EL (cell line): ENCODE measurements at places on chromosomes 1 and 21.

DNA sequence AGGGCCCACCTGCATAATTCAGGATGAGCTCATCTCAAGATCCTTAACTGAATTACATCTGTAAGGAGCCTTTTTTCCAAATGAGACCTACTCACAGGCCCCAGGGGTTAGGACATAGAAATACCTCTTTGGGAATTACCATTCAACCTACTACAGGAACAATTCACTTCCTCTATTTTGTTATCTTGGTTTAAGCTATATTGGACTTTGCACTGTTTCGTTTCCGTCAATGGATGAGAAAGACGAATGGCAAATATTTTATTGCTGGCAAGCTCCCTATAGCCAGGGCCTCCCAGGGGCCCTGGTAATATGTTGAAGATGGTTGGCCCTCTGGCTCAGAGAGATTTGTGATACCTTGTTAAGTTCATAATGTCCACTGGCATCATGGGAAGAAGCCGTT, 384.2 kb upstream of the DUSP10 start:
- DNase-seq: no peak

DNA sequence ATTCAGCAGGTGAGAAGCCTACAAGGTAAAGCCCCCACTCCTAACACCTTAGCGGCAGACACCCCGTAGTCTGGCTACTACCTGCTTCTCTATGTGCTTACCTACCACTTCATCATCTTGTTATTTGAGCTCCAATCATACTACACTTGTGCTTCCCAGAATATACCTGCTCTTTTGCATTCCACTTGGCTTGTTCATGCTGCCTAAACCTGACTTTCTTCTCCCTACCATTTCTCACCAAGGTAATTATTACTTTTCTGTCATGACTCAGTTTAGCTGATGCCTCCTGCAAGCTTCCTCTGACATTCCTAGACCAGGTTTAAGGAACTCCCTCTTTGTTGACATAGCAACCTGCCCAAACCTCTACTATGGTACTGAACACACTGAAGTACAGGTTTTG, 495.6 kb upstream of the C1orf87 start:
- no peak for DNase-seq

- DNase-seq: no peak
Measured at GRCh38 chr1:101667761-101668160, 329.0 kb downstream of the OLFM3 start.

GRCh38 chr1:30419831-30420230, 303.6 kb downstream of the MATN1 start:
- DNase-seq: no peak

- DNase-seq: no peak
Measured at GRCh38 chr1:241916196-241916595, 41.4 kb upstream of the BECN2 start.

GRCh38 chr1:84107955-84108354, 36.1 kb upstream of the PRKACB start:
- no peak for DNase-seq

GRCh38 chr1:9293533-9294404, 1.1 kb downstream of the SPSB1 start:
- DNase-seq: peak; percentile 36

DNA sequence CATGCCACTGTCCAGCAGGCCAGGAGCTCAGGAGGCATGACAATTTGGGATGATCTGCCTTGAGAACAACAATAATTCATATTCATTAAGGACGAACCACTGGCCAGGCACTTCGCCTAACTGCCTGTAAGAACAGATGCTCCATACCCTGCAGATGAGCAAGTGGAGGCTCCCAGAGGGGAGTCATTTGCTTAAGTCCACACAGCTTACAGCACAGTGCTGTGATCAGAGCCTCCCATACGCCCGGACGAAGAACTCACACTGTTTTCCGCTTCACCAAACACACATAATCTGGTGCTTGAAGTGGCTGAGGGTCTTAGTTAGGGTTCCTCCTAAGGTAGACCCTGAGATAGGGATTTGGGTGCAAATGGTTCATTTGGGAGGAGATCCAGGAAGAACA, 93.4 kb upstream of the KLHDC7A start:
- DNase-seq: no peak

DNA sequence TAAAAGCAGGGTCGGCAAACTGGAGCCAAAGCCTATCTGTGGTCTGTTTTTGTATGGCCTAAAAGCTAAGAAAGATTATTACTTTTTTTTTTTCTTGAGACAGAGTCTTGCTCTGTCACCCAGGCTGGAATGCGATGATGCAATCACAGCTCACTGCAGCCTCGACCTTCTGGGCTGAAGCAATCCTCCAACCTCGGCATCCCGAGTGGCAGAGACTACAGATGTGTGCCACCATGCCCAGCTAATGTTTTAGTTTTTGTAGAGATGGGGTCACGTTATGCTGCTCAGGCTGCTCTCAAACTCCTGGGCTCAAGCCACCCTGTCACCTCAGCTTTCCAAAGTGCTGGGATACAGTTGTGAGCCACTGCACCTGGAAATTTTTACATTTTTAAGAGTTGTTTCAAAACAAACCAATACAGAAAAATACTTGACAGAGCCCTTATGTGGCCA, 6.5 kb upstream of the GLRX2 start:
- DNase-seq: peak; percentile 90

GRCh38 chr1:52182874-52183400, 41.0 kb downstream of the ZFYVE9 start:
- DNase-seq: no peak

DNA sequence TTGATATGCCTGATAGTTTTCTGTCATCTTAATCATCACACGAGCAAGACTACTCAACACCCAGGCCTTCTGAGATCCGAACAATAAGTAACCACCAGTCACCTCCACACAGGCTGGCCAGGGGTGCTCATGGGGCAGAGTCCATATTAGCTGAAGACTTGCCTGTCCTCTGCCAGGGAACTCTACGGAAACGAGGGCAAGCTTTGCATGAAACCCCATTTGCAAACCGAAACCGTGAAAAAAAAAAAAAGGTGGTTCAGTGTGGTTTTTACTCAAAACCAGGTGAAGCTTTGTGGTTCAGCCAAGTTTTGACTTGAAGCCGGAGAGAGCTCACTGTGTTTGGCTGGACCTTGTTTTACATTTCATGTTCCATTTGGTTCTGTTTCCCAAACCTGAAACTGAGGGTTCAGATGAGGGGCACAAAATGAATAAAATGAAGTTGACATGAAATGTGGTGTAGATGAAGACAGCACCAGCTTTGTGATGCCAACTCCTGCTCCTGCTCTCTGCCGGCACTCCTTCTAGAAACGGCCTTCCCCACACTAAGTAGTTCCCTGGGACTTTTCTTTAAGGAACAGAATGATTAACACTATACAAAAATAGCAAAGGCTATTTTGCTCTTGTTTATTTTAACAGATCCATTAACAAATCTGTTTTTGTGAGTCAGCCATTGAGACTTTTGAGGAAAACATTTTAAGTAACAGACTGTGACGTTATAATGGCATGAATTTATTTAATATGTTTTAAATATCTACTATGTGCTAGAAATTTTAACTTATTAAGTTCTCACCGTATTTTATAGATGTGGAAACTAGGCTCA, 74.7 kb downstream of the RUNX1 start:
- no peak for DNase-seq

DNA sequence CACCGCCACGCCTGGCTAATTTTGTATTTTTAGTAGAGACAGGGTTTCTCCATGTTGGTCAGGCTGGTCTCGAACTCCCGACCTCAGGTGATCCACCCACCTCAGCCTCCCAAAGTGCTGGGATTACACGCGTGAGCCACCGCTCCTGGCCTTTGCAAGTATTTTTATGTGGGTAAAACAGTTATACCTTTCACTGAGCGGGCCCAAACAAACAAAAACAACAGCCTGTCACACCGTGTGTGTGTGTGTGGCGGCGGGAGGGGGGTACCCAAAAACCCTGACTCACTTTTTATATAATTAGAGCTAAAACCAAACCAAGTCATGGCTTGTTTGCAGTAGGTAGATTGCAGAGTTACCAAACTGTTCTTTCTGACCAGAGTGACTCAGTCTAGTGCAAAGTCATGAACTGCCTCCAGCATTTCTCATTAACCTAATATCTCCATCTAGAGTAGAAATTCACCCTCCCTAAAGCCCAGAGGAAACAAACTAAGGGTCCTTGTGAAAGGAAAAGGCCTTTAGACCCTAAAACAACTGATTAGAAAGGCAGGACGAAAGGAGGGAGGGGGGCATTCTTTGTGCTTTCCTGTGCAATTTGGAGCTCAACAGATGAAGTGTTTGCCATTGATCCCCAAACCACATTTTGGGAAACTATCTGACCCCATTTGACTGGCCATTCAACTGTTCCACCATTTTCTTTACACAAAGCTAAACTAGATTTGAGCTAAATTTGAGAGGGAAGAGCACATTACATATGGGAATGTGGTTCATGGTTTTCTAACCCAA, 181.0 kb downstream of the DHRS3 start:
- peak; percentile 59 for DNase-seq
